Heart left ventricle (tissue), 16 donors: ENCODE measurements at places on chromosomes 12 and 14. TPM values are rescaled to one million over a fixed set of nuclear protein-coding genes. Genes with fewer than 3 reads are reported as not detected.

Gene CDCA3
- total RNA-seq: 1.00 TPM

Gene UBE2N
- 53.6 TPM for total RNA-seq

DNA sequence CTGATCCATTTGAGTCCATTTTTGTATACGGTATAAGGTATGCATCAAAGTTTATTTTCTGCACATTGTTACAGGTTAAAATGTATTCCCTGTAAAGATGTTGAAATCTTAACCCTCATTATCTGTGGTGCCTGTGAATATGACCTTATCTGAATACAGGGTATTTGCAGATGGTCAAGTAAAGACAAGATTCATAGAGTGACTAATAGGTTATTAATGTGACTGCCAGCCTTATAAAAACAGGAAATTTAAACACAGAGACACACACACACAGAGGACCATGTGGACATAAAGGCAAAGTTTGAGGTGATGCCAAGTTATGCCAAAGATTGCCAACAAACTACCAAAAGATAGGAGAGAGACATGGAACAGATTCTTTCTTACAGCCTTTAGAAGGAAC is 347.2 kb upstream of the DCN start:
- no peak for DNase-seq

GRCh38 chr12:46998811-46999368 is 80.5 kb upstream of the PCED1B start:
- DNase-seq: no peak

DNA sequence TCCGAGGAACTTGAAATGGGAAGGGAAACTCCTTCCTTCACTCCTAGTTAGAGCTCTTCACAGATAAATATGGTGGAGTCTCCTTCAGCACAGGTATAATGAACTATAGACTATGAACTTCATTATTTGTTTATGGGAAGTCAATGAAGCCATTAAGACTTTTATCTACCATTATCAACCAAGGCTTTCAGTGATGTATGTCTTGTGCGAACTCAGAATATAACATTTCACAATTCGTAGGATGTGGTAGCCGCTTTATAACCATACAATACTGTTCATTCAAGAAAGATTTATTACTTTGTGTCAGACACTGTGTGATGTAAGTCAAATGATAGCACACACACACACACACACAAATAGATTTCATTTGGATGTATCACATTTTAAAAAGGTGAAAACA is 24.8 kb upstream of the ETNK1 start:
- no peak for DNase-seq

- no peak for DNase-seq
Measured at GRCh38 chr14:63881926-63882325, 29.1 kb downstream of the SYNE2 start.

DNA sequence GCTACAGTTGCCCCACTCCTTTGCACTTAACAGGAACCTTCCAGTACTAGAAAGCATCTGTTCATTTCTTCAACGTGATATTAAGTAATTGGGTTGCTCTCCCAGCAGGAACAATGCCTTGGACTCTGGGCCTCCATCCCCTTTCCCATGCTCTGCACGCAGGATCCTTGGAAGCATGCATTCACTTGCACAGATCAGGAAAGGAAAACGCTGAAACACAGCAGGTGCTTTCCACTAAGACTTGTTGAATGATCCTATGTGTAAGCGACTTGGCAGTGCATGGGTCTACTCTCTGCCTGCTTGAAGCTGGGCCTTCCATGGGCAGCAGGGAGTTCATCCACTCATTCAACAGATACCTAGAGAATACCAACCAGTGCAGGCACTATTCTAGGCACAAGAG is 2.3 kb downstream of the LTBP2 start:
- DNase-seq: no peak

Gene OS9
- total RNA-seq: 98.9 TPM

Gene LTBP2
- 36.1 TPM for total RNA-seq

DNA sequence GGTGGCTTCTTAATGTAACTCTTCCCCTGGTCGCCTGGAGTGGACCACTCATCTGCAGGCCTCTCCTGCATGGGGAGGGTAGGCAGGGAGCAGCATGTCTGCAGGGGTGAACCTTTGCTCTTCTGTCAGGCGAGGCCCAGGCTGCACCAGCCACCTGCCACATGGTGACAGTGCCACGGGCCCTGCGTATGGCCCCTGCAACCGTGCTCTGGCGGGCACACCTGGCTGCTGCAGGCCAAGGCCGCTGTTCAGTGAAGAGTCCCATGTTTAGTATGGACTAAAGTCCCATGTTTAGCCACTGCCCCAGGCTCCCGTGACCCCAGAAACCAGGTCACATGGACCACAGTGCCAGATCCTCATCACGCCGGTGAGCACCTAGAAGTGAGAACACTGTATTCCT is 187.0 kb downstream of the ADGRD1 start:
- no peak for DNase-seq
